NCI-H1436 treated with DMSO at 0.1 percent for 48 hours (cell line): ENCODE measurements at places on chromosomes 13 and 19.

DNA sequence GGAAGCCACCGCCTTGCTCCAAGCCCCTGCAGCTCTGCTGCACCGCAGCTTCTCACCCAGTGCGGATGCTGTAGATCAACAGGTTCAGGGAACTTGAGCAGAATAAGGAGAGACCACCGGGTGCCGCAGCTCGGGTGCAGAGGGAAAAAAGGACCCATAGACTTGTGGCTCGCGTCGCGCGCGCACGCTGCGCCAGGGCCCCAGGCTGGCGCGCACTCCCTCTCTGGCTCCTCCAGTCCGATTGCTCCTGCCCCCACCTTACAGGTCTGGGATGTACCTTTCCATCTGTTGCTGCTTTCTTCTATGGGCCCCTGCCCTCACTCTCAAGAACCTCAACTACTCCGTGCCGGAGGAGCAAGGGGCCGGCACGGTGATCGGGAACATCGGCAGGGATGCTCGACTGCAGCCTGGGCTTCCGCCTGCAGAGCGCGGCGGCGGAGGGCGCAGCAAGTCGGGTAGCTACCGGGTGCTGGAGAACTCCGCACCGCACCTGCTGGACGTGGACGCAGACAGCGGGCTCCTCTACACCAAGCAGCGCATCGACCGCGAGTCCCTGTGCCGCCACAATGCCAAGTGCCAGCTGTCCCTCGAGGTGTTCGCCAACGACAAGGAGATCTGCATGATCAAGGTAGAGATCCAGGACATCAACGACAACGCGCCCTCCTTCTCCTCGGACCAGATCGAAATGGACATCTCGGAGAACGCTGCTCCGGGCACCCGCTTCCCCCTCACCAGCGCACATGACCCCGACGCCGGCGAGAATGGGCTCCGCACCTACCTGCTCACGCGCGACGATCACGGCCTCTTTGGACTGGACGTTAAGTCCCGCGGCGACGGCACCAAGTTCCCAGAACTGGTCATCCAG, 964 bp downstream of the PCDH17 start:
- no peak for DNase-seq

- no peak for DNase-seq
Measured at GRCh38 chr19:48755084-48755641, at the start of gene FGF21. Gene FGF21, plus strand, starts transcription at chr19:48755524. Its CDS starts 713 bp downstream, at chr19:48756237.

DNA sequence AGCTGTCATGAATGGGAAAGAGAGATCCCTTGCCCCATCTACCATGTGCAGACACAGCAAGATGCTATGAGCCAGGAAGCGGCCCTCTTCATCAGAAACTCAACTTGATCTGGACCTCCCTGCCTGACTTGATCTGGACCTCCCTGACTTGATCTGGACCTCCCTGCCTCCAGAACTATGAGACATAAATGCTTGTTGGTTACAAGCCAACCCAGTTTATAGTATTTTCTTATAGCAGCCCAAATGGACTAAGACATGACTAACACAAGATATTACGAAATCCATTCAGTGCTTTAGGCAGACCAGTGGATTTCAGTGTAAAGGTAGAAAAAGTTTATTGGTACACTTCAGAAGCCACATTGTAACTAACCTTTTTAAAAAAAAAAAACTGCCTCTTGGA, 15.6 kb downstream of the PCID2 start:
- DNase-seq = no peak

DNA sequence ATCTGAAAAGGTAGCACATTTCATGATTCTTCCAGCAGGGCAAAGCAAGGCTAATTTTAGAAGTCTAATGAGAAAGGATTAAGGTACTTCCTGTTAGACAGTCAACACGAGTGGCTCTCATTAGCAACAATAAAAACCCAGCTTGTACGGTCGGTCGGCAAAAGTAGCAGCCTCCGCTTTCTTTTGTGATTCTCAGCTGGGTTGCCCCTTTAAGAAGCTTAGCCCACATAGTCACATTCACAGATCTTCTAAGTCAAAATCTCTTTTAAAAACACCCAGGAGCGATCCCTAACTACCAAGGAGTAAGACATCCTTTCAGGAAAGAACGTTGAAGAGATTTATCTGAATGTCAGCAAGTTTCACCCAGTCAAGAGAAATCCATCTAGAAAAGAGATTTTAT, 684.8 kb downstream of the DIAPH3 start:
- DNase-seq = peak; percentile 2

DNA sequence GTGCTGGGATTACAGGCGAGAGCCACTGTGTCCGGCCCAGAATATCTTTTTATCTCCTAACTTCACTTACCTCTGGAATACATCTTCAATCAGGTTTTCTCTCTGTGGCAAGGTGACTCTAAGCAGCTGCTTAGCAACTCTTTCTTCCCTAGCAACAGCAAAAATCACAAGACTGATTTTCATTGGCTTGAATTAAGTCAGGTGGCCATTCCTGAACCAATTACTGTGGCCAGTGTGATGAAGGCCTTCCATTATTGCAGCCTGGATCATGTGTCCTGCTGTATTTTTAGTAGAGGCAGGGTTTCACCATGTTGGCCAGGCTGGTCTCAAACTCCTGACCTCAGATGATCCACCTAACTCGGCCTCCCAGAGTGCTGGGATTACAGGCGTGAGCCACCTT, 9.0 kb upstream of the LTBP4 start:
- peak; percentile 47 for DNase-seq

GRCh38 chr13:77150651-77151050, 123.7 kb upstream of the FBXL3 start:
- DNase-seq = no peak

DNA sequence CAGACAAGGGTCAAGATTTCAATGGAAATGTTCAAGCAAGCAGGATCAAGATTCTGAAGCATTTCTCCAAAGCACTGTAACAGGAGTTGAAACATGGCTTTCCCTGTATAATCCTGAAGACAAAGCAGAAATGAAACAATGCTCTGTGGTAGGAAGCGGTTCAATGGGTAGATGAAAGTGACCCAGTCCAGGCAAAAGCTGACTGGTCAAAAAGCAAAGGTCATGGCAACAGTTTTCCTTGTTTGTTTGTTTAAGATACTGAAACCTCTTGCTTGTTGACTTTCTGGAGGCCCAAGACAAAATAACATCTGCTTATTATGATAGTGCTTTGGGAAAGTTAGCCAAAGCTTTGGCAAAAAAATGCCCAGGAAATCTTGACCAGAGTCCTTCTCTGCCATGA, 1343.9 kb upstream of the PCDH9 start:
- no peak for DNase-seq

DNA sequence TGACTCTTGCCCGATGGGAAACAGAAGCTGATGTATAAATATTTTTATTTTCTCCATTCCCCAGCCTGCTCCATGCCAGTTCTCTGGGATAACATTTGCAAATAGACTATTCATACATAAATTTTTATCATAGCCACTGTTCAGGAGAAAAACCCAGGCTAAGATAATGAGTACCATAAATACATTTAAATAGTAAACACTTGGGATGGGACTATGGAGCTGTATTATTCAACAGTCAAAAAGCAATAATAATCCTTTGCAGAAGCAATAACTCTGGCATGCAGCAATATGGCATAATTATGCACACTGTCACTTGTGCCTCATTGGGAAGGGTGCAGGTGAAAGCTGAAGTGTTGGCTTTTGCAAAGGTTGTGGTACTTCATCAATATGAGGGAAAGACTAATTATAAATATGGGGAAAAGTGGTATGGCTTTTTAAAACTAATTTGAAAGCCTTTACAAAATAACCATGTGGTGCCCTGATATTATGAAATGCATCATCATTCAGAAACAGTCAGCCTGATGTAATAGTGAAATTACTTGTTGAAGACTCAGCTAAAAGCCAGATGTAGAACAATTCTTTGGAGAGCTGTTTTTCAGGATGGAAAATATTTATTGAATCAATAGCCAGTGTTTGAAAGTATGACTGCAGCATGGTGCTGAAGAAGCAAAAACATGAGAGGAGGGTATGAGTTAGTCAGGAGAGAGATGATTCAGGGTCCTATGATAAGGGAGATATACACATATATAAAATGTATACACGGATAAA, 2476.7 kb downstream of the PCDH9 start:
- DNase-seq = no peak

DNA sequence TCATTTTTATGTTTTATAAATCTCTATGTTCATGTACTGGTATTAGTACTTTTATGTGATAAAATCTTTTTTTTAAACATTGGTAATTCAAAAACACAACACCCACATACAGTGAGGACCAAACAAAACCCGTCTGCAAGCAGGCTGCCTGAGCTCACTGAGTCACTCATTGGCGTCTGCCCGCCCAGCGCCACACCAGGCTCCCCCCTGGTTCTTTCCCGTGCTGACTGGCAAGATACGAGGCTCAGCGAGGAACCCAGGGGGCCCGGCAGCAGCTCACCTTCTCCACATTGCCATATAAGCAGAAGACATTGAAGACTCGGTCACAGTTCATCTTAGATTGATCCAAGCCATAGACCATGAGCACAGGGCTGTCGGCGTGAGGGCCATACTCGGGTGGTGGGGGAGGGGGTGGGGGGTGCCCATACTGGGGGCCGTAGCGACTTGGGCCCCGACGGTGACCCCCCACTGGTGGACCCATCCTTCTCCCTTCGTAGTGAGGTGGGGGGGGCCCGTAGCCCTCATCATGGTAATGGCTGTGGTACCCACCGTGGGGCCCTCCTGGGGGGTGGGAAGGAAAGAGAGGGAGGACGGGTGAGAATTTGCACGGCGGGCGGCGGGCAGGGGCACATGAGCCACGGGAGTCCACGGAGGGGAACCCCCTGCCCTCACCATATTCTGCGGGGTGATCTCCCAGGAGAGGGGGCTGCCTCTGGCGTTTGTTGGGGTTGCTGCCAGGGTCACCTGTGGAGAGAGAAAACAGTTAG, 8.4 kb upstream of the ECH1 start:
- DNase-seq = no peak

GRCh38 chr13:110664041-110664440, 41.9 kb downstream of the CARS2 start:
- DNase-seq = no peak

DNA sequence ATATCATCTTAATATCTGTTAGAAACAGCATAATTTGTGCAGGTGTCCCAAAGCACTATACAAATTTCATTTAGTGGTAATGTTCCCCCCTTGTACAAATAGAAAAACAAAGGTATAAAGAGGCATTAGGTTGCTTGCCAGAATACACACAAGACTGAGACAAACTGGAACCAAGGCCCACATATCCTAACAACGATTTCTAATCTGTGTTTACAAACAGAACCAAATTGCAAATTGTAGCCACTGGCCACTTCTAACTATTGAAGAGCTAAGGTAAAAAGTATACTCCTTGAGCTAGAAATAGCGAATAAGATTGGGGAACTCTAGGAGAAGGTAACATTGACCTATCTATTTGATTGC, 526.1 kb downstream of the KLF12 start:
- no peak for DNase-seq

DNA sequence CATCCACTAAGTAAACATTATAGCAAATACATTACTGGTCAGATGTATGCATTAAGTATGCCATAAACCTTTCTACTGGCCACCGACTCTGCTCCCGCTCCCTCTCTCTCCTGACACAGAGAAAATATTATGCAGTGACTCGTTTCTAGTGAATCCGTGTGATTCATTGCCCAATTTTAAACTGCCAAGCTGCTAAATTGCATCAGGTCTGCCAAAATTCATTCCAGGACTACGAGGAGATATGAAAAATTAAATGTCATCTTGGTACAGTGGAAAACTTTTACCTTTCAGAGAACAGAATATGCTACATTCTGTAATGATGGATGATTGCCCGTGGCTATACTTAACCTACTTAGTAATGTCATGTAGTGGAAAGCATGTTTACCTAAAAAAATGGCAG, 368.8 kb upstream of the TSHZ3 start:
- DNase-seq = no peak

DNA sequence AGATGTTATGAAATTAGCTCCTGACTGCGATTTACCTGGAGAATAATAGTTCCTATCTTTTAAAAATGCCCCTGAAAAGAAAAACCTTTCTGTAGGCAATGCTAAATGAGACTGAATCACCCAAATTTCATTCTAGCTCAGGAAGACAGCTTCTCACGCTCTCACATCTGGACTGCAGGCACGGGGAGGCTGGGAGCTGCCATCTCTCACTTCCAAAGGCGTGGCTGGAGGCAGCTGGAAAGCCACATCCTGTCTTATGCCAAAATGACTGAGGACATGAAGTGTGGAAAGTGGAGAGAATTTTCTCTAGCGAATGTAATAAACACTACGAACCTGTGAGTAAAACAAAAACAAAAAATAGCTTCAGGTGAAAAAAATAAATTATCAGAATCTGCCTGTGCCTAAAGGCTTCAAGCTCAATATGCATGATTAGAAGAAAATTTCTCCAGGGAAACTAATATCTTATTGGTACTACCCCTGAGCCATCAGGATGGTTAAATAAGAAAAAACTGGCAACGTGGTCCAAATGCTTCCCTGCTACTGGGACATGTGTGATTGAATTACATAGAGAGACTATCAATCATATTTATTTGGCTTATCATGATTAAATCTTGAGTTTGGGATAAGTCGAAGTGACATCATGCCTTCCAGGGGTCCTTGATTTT, 58.1 kb upstream of the UBL3 start:
- no peak for DNase-seq

- DNase-seq = no peak
Measured at GRCh38 chr13:71457645-71458044, 409.4 kb downstream of the DACH1 start.

GRCh38 chr13:39446865-39447264, 156.1 kb downstream of the LHFPL6 start:
- no peak for DNase-seq

- DNase-seq = no peak
Measured at GRCh38 chr13:81230386-81230785, 889.5 kb upstream of the SPRY2 start.

GRCh38 chr19:45542234-45542668, 35.0 kb downstream of the VASP start:
- no peak for DNase-seq

DNA sequence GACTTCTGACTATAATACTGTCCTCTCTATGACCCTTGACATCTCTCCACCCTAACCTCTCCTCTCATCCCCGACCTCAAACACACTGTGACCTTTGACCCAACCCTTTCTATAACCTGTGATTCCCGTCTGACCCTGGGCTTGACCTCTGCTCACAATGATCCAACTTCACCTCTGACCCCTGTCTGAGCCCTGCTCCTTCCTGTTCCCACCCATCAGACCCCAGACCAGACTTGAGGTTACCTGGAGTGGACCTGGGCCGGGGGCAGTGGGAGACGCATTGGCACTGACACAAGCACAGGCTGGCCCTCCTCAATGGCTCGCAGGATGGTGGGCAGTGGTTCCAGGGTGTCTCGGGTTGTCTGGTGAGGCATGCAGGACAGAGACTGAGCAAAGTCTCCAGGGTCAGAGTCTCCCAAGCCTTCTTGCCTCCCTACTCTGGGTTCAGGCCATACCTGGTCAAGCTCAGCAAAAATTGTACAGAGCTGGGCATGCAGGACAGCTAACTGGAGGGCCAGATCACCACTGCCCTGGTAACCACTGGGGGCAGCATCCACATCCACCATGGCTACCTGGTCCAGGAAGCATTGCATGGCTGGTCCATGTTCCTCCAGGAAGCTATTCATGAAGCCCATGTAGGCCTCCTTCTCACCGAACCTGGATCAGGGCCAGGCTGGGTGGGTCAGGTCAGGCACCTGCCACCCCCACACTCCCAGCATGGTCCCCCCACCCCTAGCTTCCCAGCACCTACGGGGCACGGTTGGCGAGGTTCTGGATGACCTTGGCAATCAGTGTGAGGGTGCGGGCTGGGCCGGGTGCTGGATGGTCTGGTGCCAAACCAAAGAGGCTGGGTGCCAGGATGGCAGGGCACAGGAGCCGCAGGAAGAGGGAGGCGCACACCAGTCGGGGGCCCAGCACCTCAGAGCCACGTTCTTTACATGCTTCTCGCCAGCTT, 4.4 kb upstream of the WIZ start:
- no peak for DNase-seq

GRCh38 chr19:17323300-17323963, 11.2 kb downstream of the ANO8 start:
- no peak for DNase-seq

- DNase-seq = no peak
Measured at GRCh38 chr19:39111593-39112199, 13.9 kb upstream of the PAK4 start.
